Globus pallidus (tissue), 1 donor: ENCODE measurements at places on chromosomes 7 and 10.

DNA sequence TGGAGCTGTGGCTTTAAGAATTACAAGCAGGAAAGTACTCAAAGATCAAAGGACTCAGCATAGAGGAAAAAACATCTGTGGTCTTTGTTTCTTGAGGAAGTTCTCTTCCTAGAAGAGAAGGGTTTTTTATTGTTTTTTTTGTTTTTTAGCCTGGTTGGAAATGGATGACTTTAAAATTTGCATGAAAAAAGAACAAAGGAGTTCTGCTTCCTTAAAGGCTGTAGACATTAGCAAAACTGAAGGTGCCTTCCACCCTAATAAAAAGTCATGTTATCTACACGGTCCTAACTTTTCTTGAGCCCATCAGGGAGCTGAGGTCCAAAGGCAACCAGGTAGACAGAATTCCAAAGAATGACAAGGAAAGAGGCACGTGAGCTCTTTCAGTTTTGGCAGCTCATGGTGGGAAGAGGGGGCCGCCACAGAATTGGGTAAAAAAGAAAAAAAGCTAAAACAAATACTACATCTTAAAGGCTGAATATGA, 356.6 kb downstream of the SH2D4B start:
- DNase-seq = no peak

DNA sequence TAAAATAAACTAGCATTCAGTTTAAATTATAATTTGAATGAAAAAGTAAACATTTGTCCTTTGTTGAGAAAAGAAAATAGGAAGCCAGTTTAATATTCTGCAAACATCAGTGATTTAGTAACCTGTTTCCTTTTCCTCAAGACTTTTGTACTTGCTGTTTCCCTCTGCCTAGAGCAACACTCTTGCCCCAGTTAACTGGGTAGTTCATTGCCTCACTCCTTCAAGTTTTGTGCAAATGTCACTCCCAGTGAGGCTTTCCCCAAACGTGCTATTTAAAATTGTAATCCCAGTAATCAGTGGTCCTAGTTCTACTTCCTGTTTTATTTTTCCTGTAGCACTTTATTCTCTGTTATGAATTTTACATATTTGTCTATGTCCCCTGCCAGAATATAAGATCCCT, 23.8 kb downstream of the DLD start:
- DNase-seq = no peak

DNA sequence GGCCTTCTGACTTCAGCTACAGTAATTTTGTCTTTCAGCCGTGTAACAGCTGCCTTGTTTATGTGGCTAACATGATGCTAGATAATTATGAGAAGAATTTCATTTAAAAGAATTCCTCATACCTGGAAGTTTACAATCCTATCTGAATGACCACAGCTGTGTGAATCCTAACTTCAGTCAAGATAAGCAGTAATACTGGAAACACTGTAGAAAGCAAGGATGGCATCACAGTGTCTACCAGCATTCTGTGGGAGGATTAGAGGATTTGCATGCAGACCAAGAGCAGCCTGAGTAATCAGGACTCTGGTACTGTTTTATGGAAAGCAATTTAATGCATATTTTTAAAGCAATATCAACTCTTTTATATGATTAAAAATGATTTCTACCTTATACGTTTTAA, 282.4 kb downstream of the EXOC4 start:
- DNase-seq = no peak

DNA sequence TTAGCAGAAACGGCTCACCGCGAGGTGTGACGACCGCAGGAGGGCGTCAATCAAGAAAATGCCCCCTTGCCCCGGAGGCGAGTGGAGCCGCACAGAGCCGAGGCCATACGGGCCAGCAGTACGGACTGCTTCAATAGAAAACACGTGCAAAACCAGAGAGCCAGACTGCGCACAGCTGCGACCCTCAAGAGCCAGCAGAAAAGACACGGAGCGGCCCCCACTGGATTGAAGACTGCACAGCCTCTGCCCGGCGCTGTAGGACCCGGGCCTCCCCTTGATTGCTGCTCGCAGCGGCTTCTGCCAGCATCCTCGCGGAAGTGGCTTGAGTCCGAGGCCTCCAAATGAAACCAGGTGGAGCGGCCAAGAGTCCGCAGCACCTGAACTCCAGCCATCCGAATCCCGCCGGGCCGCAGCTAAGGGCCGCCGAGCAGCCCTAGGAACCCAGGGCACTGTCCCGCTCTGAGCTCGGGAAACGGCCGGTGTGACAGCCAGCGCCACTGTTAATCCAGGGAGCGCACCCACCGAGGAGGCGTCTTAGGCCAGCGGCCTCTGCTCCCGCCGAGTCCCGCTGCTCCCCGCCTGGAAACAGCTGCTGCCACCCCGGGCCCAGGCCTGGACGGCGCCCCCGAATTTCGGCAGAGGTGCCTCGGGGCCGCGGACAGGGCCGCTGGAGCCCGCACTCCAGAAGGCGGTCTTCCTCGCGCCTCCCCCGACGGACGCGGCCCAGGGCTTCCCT, 660 bp upstream of the HHEX start:
- no peak for DNase-seq

DNA sequence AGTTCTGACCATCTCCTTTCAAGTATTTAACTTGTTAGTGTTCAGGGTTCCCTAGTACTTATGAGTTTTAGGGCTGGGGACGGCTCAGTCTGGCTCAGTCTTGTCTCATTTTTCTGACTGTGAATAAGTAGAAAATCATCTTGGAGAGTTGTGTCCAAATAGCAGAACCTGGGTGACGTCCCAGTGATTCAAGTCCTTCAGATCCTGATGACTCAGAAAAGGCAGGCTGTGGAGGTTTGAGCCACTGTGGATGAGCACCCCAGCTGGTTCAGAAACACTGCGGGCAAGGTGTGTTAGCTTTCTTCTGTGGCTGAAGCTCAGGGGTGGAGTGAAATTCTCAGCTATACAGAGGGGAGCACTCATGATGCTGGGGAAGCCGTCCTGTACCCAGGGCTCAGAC, 154.4 kb upstream of the NPY start:
- no peak for DNase-seq

GRCh38 chr7:39042670-39043069, 65.0 kb downstream of the POU6F2 start:
- no peak for DNase-seq

DNA sequence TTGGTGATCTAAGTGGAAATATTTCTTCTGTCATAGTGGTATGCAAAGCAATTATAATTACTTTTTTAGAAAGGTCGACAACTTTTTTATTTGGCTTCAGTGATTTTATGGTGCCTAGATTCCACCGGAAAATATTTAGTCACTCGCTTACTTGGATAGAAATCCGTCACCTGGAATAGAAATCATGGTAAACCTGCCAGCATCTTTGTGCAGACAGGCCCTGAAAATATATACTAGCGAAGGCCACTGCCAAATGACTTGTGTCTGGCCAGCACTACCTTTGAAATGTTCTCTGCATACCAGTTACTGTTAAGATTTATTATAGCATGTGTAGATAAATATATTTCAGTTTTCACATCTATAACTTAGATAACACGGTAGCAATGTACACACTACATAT, 226.4 kb downstream of the AGMO start:
- no peak for DNase-seq

- DNase-seq = peak; percentile 55
These were observed 620 bp downstream of the SLK start for GRCh38 chr10:103967448-103968071.

GRCh38 chr10:112229096-112229495, 45.5 kb upstream of the GPAM start:
- DNase-seq = no peak

GRCh38 chr10:129942936-129943715, 20.9 kb downstream of the EBF3 start:
- no peak for DNase-seq

- no peak for DNase-seq
These were observed 412.1 kb downstream of the SUGCT start for GRCh38 chr7:40546616-40547501.

- DNase-seq = no peak
These were observed 163.2 kb upstream of the SHH start for GRCh38 chr7:155975490-155975889.

GRCh38 chr10:86992456-86992855, 24.2 kb downstream of the ADIRF start:
- DNase-seq = no peak
